ENCODE measurements at places on chromosomes 13 and 19. TPM values are rescaled to one million over a fixed set of nuclear protein-coding genes. Genes with fewer than 3 reads are reported as not detected.
A peak's percentile ranks its signal among the peaks of the same experiment; 100 is the strongest.

DNA sequence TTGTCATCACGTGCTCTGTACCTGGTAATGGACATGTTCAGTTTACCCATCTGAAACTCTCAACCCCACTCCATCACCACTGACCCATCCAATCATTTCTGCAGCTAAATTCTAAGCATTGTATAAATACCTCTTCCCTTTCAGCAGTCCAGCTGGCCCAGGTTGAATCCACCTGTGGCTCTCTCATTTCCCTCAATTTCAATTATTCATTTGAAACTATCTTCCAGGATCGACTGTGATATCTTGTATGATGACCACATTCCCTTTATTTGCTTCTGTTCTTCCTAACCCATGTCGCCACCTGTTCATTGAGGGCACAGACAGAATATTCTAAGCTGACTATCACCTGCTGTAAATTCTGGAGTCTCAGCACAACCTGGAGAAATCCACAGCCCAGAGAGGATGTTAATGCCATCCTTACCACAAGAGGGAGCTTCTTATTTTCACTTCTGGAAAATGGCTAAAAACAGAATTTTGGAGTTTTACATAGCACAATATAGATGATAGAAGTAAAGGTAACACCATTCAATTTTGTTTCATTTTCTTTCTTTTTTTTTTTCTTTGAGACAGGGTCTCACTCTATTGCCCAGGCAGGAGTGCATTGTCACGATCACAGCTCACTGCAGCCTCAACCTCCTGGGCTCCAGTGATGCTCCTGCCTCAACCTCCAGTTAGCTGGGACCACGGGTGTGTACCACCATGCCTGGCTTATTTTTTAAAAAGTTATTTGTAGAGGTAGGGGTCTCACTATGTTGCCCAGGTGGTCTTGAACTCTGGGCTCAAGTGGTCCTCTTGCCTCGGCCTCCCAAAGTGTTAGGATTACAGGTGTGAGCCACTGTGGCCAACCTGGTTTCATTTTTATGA, 38.6 kb downstream of the ZNF823 start:
- no peak overlapping the region for H3K4me3 ChIP-seq
- no peaks in the 10 kb centered on the region for H3K36me3 ChIP-seq
- no peak overlapping the region for H3K27ac ChIP-seq
- no peak for DNase-seq

- H3K4me3 ChIP-seq, result no peak overlapping the region
- H3K27ac ChIP-seq, result no peak overlapping the region
- no peaks in the 10 kb centered on the region for H3K4me1 ChIP-seq
- peaks cover 3% of the 10 kb centered on the region for H3K27me3 ChIP-seq
Measured at GRCh38 chr19:28494461-28494860, 718.5 kb downstream of the UQCRFS1 start.

- DNase-seq, result no peak
- H3K27ac ChIP-seq, result no peak overlapping the region
- no peaks in the 10 kb centered on the region for H3K36me3 ChIP-seq
- no peak overlapping the region for H3K4me3 ChIP-seq
Measured at GRCh38 chr13:25803641-25804040, 248.2 kb downstream of the SHISA2 start.

GRCh38 chr13:52414963-52415362, 9.0 kb upstream of the THSD1 start:
- H3K4me3 ChIP-seq, result no peak overlapping the region
- peak overlapping the region; percentile 92 for H3K27ac ChIP-seq
- DNase-seq, result no peak
- H3K36me3 ChIP-seq, result peaks cover 5% of the 10 kb centered on the region
- H3K27me3 ChIP-seq, result no peaks in the 10 kb centered on the region
- no peaks in the 10 kb centered on the region for H3K4me1 ChIP-seq

- H3K36me3 ChIP-seq, result no peaks in the 10 kb centered on the region
- no peaks in the 10 kb centered on the region for H3K27me3 ChIP-seq
- H3K27ac ChIP-seq, result peak overlapping the region; percentile 67
Measured at GRCh38 chr13:114131583-114132418, 622 bp downstream of the RASA3 start.

GRCh38 chr19:45785097-45785496, 2.8 kb upstream of the DMPK start:
- no peak for DNase-seq
- H3K27ac ChIP-seq, result peak overlapping the region; percentile 86

- no peaks in the 10 kb centered on the region for H3K4me1 ChIP-seq
- H3K36me3 ChIP-seq, result no peaks in the 10 kb centered on the region
- no peak overlapping the region for H3K27ac ChIP-seq
- H3K27me3 ChIP-seq, result peaks cover 7% of the 10 kb centered on the region
Measured at GRCh38 chr19:13574933-13575332, 68.7 kb upstream of the CACNA1A start.

GRCh38 chr13:62633448-62633847, 1217.8 kb upstream of the PCDH20 start:
- H3K4me1 ChIP-seq, result no peaks in the 10 kb centered on the region
- H3K27me3 ChIP-seq, result no peaks in the 10 kb centered on the region
- no peak for DNase-seq

DNA sequence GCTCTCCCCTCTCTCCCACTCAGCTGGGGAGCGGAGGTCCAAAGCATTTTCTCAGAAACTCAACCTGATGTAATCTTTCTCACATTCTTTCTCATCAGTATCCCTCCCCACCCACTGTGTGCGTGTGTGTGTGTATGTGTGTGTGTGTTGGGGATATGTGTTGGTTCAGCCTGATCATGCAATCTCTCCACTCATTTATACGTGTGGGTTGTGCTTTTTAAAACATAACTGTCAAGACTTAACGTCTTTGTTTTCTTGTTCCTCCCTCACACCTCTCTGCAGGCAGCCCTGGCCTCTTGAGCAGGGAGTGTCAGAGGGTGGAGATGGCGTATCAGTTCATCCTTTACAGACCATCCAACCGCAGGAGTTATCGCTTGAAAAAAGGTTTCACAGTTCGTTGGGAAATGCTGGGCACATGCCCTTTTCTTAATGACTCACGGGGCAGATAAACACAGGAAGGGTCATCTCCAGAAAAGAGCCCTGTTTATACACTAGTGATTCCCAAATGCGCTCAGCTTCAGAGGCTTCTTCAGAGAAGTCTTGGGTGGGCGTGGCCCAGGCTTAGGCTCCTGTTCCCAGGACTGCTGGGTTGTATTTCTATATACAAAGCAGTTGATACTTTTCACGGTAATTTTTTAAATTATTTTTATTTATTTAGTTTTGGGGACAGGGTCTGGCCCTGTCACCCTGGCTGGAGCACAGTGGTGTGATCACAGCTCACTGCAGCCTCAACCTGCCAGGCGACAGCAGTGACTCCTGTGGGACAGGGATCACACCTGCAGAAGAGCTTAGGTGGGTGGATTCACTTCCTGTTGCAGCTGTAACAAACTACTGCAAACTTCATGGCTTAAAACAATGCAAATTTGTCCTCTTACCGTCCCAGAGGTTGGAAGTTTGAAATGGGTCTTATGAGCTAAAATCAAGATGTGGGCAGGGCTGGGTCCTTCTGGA, 60.3 kb downstream of the CCDC70 start:
- no peaks in the 10 kb centered on the region for H3K36me3 ChIP-seq
- DNase-seq, result no peak
- no peaks in the 10 kb centered on the region for H3K4me1 ChIP-seq
- no peak overlapping the region for H3K4me3 ChIP-seq
- no peak overlapping the region for H3K27ac ChIP-seq

DNA sequence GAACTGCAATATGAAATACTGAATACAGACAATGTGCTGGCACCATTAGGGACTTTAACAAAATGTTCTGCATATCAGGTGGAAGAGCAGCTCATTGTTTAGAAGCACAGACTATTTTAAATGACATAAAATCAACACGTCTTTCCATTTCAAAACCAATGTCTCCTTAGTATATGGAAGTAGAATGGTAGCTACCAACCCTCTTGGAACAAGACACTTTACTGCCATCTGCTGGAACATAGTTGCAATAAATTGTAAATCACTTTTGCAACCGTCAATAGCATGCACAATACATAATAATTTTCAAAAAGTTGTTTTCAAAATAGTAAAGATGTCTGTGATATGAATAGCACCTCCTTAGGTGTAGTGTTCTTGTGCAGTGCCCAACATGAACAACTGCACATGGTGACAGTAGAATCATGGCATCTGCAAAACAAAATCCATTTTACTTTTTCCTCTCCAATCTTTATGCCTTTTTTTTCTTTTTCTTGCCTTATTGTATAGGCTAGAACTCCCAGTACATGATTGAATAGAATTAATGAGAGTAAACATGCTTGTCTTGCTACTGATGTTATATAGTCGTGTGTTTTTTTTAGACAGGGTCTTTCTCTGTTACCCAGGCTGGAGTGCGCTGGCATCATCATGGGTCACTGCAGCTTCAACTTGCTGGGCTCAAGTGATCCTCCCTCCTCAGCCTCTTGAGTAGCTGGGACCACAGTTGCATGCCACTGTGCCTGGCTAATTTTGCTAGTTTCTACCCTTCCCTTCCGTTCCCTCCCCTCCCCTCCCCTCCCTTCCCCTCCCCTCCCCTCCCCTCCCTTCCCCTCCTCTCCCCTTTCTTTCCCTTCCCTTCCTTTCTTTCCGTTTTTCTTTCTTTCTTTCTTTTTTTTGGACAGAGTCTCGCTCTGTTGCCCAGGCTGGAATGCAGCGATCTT, 7.8 kb upstream of the LYPD5 start:
- no peak overlapping the region for H3K4me3 ChIP-seq
- H3K36me3 ChIP-seq, result no peaks in the 10 kb centered on the region
- H3K27ac ChIP-seq, result no peak overlapping the region
- no peaks in the 10 kb centered on the region for H3K4me1 ChIP-seq
- H3K27me3 ChIP-seq, result no peaks in the 10 kb centered on the region

DNA sequence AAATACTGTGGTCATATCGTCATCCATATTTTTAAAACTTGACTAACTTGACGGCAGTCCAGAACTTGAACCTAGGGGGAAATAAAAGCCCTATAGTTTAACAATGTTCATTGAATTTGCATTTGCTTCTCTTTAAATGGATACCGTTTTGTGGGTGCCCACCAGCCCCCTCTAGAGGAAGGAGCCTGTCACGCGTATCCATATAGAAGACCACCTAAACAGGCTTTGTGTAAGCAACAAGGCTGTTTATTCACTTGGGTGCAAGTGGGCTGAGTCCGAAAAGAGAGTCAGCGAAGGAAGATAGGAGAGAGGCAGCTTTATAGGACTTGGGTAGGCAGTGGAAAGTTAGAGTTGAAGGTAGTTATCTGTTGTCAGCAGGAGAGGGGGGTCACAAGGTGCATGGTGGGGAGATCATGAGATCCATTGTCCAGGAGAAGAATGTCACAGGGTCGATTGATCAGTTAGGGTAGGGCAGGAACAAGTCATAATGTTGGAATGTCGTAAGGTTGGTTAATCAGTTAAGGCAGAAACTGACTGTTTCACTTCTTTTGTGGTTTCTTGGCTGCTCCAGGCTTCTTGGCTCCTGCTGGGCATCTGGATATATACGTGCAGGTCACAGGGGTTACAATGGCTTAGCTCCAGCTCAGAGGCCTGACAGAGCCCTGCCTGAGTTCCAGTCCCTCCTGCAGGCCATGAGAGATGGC, 42.5 kb upstream of the ANKRD10 start:
- H3K36me3 ChIP-seq, result no peaks in the 10 kb centered on the region
- H3K4me3 ChIP-seq, result no peak overlapping the region
- no peaks in the 10 kb centered on the region for H3K27me3 ChIP-seq
- no peaks in the 10 kb centered on the region for H3K4me1 ChIP-seq
- no peak for DNase-seq
- no peak overlapping the region for H3K27ac ChIP-seq

DNA sequence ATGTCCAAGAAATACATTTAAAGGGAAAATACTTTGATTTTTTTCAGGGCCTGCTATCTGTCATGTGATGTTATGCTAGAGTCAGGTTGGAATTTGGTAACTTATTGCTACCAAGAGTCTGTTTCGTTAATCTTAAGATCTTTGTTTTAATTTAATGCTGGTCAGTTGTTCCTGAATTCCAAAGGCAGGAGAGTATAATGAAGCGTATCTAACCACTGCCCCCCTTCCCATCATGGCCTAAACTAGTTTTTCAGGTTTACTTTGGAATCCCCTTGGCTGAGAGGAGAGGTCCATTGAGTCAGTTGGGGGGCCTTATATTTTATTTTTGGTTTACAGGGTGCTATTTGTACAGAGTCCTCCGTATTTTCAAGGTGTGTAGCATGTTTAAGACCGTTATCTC, 116.3 kb upstream of the SLC7A1 start:
- H3K4me3 ChIP-seq, result no peak overlapping the region
- no peak for DNase-seq
- H3K4me1 ChIP-seq, result no peaks in the 10 kb centered on the region

DNA sequence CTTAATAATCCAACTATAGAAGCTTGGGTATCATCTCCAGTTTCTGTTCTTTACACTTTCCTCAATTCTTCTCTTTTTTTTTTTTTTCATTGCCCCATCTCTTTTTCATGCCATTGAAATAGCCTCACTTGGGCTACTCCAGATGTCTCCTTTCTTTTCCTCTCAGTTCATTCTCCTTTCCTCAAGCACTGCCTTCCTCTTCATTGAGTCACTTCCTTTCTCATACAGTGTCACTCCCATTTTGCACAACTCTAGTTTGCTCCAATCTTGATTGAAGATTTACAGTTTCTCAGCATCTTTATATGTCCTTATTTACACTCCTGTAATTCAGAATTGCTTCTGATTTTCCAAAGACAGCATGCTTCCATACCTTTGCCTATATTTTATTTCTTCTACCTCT, 61.3 kb downstream of the IPO5 start:
- H3K27ac ChIP-seq, result no peak overlapping the region
- no peak for DNase-seq
- H3K4me3 ChIP-seq, result no peak overlapping the region
- H3K36me3 ChIP-seq, result no peaks in the 10 kb centered on the region

GRCh38 chr13:49655906-49656305, 27.6 kb downstream of the ARL11 start:
- H3K4me3 ChIP-seq, result no peak overlapping the region
- H3K4me1 ChIP-seq, result no peaks in the 10 kb centered on the region
- H3K27ac ChIP-seq, result no peak overlapping the region
- H3K27me3 ChIP-seq, result no peaks in the 10 kb centered on the region
- no peaks in the 10 kb centered on the region for H3K36me3 ChIP-seq
- no peak for DNase-seq

- DNase-seq, result peak; percentile 48
- H3K4me3 ChIP-seq, result peak overlapping the region; percentile 70
- H3K36me3 ChIP-seq, result no peaks in the 10 kb centered on the region
- H3K4me1 ChIP-seq, result no peaks in the 10 kb centered on the region
- peaks cover 32% of the 10 kb centered on the region for H3K27me3 ChIP-seq
Measured at GRCh38 chr19:55353803-55354697, 469 bp downstream of the COX6B2 start.

PSG3 gene
- not detected for total RNA-seq

ZNF787 gene
- 11.1 TPM for total RNA-seq

COL5A3 gene
- total RNA-seq, result 32.2 TPM

DHDH gene
- total RNA-seq, result 0.96 TPM

DLL3 gene
- total RNA-seq, result not detected

SBSN gene
- total RNA-seq, result not detected

ZNF790 gene
- 5.6 TPM for total RNA-seq

TEKTIP1 gene
- 2.0 TPM for total RNA-seq
